ENCODE measurements at places on chromosomes 5 and 9.

GRCh38 chr5:39543335-39543734, 118.6 kb upstream of the DAB2 start:
- no peaks in the 10 kb centered on the region for H3K36me3 ChIP-seq
- H3K4me1 ChIP-seq = no peaks in the 10 kb centered on the region

DNA sequence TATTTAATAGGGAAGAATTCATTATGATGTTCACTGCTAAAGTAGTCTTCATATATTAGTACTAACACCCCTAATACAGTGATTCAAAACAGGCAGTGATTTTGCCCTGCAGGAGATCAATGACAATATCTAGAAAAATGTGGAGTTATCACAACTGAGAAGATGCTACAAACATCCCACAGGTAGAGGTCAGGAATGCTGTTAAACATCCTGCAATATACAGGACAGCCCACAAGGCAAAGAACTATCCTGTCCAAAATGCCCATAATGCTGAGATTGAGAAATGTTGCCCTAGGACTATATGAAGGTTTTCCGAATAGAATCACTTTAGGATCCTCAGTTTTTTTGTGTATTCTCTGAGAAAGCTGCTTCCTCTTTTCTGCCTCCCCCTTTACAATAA, 15.3 kb downstream of the RORB start:
- no peak overlapping the region for H3K27ac ChIP-seq
- no peak overlapping the region for H3K4me3 ChIP-seq
- H3K4me1 ChIP-seq = no peaks in the 10 kb centered on the region
- no peaks in the 10 kb centered on the region for H3K27me3 ChIP-seq
- DNase-seq = no peak

DNA sequence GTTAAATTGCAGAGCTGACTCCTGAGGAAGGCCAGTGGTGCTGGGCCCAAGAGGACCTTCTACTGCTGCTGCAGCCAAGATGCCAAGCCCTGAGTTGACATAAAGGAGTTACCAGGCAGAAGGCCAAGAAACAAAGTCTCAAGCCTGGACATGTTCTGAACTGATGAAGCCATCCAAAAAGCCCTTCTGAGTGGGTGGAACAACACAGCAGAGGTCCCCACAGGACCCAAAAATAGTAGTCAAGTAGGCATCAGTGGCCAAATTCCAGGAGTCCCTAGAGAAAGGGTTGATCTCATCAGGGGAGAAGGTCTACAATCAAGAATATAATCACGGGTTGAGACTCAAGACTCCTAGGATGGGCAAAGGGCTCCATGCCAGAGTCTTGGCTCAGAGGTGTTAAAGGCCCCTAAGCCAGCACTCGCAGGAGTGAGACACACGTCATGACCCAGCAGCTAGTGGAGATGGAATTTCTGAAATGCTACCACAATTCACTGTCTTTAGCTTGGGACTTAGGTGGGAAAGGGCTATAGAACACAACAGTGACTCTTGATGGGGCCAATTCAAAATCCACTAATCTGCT, 119.7 kb downstream of the FANCC start:
- no peaks in the 10 kb centered on the region for H3K4me1 ChIP-seq
- DNase-seq = no peak
- no peak overlapping the region for H3K4me3 ChIP-seq
- no peaks in the 10 kb centered on the region for H3K27me3 ChIP-seq

DNA sequence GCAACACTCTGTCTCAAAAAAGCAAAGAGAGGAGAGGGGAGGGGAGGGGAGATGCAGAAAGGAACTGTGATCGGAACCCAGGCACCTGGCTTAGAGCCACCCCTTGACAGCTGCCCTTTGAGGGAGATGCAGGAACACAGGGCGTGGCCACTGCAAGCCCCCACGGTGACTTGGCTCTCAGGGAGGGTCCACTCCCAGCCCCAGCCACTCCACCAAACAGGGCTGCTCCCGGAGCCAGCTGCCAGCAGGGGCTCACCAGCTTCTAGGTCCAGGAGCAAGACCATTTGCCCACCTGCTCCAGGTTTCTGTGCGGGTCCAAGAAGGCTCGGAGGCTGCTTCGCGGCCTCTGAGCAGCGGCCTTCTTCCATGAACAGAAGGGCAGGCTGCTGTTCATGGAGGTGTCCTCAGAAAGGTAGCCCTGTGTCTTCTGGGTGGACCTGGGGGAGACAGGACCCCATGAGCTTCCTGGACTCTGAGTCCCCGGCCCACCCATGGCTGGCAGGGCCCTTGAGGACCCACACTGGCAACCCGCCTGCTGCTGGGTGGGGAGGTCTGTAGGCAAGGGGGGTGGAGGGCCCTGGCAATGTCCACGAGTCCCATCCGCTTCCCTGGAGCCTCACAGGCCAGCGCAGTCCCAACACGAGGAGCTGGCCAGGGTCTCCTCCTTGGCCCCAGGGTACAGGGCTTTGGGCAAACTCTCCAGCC, 7.9 kb downstream of the C9orf50 start:
- no peak for DNase-seq
- no peaks in the 10 kb centered on the region for H3K36me3 ChIP-seq
- H3K4me3 ChIP-seq = no peak overlapping the region
- peaks cover 35% of the 10 kb centered on the region for H3K4me1 ChIP-seq
- H3K27me3 ChIP-seq = no peaks in the 10 kb centered on the region
- H3K27ac ChIP-seq = peak overlapping the region; percentile 40

DNA sequence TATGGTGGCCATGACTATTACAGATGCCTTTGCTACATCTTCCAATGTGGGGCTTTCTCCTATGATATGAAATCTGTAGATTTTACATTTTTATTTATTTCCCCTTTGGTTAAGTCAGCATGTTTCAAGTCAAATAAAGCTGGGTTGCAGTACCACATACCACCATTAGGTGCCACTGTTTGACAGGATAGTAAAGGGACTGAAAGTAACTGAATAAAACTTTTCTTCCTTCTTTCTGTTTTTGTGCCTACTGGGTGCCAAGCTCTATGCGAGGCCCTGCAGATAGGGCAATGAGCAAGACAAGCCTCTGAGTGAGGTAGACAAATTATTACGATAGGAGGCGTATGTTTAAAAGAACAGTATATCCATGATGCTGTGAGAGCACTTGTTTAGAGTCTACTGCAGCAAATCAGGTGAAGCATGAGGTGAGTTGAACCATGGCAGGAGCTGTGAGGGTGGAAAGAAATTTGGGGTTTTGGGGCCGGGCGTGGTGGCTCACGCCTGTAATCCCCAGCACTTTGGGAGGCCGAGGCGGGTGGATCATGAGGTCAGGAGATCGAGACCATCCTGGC, 64.8 kb downstream of the GDNF start:
- no peak overlapping the region for H3K4me3 ChIP-seq
- no peak for DNase-seq
- no peak overlapping the region for H3K27ac ChIP-seq
- H3K4me1 ChIP-seq = no peaks in the 10 kb centered on the region
- no peaks in the 10 kb centered on the region for H3K36me3 ChIP-seq

- no peaks in the 10 kb centered on the region for H3K27me3 ChIP-seq
- no peak for DNase-seq
- no peak overlapping the region for H3K27ac ChIP-seq
- peaks cover 36% of the 10 kb centered on the region for H3K4me1 ChIP-seq
- H3K36me3 ChIP-seq = no peaks in the 10 kb centered on the region
Measured at GRCh38 chr5:138029944-138030343, 2.9 kb downstream of the FAM13B start.

- DNase-seq = no peak
- H3K4me1 ChIP-seq = peaks cover 5% of the 10 kb centered on the region
- H3K27ac ChIP-seq = no peak overlapping the region
- no peak overlapping the region for H3K4me3 ChIP-seq
- no peaks in the 10 kb centered on the region for H3K36me3 ChIP-seq
Measured at GRCh38 chr5:154264549-154265196, 74.1 kb downstream of the GALNT10 start.

GRCh38 chr5:167965710-167966109, 325.7 kb upstream of the WWC1 start:
- no peaks in the 10 kb centered on the region for H3K27me3 ChIP-seq
- no peak overlapping the region for H3K27ac ChIP-seq
- no peak for DNase-seq
- no peaks in the 10 kb centered on the region for H3K36me3 ChIP-seq
- no peak overlapping the region for H3K4me3 ChIP-seq

DNA sequence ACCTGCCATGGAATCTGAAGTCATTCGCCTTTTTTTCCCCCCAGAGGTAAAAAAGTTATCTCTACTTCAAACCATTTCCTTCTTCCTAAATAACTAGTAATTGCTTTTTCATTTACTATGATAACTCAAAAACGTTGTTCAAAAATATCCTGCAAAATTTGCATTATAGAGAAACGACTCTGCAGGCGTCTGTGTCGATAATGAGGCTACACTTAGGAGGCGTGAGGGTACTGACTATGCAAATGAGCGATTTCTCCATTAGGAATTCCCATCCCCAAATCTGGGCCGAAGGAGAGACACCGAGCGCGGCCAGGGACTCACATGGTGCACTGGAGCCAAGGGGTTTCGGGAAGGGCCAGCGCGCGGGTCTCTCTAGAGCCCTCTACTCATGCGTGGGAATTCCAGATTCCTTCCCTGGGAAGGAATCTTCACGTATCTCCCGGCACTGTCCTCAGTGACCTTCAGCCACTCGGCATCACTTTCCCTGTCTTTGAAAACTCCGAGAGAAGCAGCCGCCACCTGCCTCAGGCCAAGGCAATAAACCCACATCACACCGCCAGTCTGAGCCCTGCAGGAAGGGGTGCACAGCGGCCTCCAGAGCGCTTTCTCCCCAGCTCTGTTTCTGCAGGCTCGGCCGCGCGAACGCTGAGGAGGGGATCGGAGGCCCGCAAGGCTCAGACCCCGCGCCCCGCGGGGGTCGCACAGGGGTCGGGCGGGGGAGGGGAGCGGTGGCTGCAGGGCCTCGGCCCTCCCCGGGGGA, 718 bp upstream of the DENND4C start:
- no peaks in the 10 kb centered on the region for H3K27me3 ChIP-seq
- peak; percentile 82 for DNase-seq
- no peaks in the 10 kb centered on the region for H3K36me3 ChIP-seq
- peak overlapping the region; percentile 100 for H3K27ac ChIP-seq
- H3K4me1 ChIP-seq = peaks cover 38% of the 10 kb centered on the region

GRCh38 chr9:3924145-3924544, 375.7 kb downstream of the GLIS3 start:
- no peak overlapping the region for H3K4me3 ChIP-seq
- no peak for DNase-seq
- H3K27me3 ChIP-seq = no peaks in the 10 kb centered on the region

DNA sequence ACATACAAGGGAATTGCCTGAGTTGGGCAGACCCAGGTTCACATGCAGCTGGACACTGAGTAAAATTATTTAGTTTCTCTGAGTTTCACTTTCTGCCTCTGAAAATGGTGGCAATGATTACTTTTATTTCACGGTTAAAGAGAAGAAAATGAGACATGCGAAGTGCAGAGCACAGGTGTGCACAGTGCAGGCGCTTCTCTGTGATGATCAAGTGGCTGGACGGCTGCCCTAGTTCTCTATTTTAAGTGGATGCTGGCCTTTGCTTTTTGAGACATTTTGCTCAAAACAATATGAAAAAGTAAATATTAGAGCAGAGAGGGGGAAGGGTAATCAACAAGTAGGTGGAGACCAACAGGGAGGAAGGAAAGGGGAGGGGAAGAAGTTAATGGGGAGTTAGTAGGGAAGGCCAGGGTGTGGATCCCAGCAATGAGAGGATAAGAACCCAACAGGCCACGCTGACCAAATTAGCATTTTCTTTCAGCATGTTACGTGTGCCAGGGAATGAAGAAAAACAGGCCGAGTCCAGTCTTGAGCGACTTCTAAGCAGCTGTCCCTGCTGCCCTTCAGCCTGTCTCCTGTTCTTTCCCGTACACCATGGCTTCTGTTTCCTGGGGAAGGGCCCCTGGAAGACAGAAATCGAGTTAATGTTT, 16.1 kb downstream of the SNX18 start:
- peaks cover 50% of the 10 kb centered on the region for H3K4me1 ChIP-seq
- H3K4me3 ChIP-seq = no peak overlapping the region
- H3K27ac ChIP-seq = peak overlapping the region; percentile 51
- no peaks in the 10 kb centered on the region for H3K36me3 ChIP-seq

- no peak for DNase-seq
- H3K27ac ChIP-seq = no peak overlapping the region
- peaks cover 70% of the 10 kb centered on the region for H3K4me1 ChIP-seq
- H3K4me3 ChIP-seq = no peak overlapping the region
Measured at GRCh38 chr9:70392189-70392588, 22.3 kb downstream of the KLF9 start.

DNA sequence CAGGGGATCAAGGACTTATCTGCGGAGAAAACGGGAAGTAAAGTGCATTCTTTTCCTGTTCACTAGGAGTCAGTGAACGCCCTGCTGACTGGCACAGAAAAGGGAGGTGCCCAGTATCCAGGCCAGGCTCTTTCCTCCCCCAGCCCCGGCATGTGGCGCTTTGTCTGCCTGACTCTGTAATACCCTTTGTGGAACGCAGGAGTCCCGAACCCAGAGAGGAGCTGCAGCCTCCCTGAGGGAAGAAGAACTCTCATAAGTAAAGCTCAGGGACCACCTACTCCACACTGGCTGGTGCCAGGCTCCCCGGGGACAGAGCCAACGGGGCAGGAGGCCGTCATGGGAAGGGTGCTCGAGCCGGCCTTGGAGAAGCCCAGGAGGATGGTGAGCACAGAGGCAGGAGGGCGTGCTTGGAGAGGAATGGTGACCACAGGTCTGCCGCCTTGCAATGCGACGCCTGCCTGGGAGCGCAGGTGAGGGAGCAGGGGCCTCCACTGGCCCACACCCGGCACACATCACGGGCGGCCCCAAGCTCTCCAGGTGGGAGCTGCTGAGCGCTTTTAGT, 31.5 kb downstream of the VAV2 start:
- peaks cover 42% of the 10 kb centered on the region for H3K4me1 ChIP-seq
- no peaks in the 10 kb centered on the region for H3K27me3 ChIP-seq
- no peak overlapping the region for H3K4me3 ChIP-seq
- no peak overlapping the region for H3K27ac ChIP-seq
- H3K36me3 ChIP-seq = no peaks in the 10 kb centered on the region
- no peak for DNase-seq

DNA sequence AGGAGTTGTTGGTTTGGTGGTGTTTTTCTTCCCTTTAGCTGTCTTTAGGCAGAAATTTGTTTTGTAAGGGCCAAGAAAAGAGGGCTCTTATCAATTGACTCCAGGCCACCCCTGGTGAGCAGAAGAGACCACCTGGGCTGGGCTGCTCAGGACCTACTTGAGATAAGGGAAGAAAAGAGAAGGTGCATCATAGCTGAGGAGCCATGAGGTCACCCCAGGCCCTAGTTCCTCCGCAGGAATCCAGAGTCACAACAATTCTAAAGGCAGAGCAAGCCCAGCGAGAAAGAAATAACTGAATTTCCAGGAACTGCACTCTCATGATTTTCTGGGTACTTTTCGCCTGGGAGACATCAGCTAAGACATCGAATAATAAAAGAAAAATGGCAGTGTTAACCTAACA, 34.9 kb downstream of the RFK start:
- H3K27ac ChIP-seq = no peak overlapping the region
- no peak for DNase-seq
- no peaks in the 10 kb centered on the region for H3K36me3 ChIP-seq
- H3K4me1 ChIP-seq = no peaks in the 10 kb centered on the region

DNA sequence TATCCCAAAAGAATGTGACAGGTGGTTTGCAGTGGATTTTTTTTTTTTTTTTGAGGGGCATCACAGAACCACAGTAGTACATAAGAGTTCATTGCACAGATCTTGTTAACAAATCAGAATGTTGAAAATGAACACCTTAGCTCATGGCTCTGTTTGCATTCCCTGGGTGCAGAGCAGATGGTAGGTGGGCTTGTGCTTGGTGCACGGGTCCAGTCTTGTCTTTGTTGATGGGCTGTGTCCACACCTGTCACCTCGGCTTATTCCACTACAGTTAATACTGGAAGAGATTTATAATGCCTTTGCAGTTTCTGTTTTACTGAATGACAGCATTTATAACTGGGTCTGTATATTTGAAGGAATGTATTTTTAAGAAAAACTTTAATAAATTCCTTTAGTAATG, 146.6 kb downstream of the KDM4C start:
- H3K36me3 ChIP-seq = no peaks in the 10 kb centered on the region
- no peak overlapping the region for H3K4me3 ChIP-seq
- H3K4me1 ChIP-seq = peaks cover 4% of the 10 kb centered on the region
- no peaks in the 10 kb centered on the region for H3K27me3 ChIP-seq
- DNase-seq = no peak
